AG04450 (cell line): ENCODE measurements at places on chromosomes 16 and 17.

- DNase-seq: no peak
These were observed 13.7 kb upstream of the AKAP10 start for GRCh38 chr17:19991252-19991885.

DNA sequence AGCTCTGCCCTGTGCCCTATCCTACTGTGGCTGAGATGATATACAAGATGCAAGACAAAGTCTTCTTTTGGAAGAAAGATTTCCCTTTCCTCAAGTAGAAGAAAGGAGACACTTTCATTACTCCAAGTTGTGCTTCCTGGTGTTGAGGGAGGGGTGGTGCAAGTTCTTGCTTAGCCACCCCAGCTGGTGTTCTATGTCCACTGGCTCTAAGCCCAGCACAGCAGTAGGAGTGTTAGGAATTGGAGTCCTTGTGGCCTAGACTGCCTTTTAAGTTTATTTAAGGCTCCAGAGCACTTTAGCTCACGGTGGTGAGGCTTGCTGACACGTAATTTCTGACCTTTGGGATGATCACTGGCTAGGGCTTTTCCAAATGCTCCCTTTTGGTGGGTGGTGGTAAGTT is 109.7 kb downstream of the KIF2B start:
- no peak for DNase-seq

- DNase-seq: no peak
These were observed 85.0 kb upstream of the RPL38 start for GRCh38 chr17:74118504-74118903.

DNA sequence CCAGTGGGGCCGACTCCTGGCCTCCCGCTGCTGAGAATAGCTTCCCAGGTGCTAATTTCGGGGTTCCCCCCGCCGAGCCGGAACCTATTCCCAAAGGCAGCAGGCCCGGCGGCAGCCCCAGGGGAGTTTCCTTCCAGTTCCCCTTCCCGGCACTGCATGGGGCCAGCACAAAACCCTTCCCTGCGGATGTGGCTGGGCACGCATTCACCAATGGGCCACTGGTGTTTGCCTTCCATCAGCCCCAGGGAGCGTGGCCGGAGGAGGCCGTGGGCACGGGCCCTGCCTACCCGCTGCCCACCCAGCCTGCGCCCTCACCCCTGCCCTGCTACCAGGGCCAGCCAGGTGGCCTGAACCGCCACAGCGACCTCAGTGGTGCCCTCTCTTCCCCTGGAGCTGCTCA is 24.9 kb upstream of the ZFPM1 start:
- no peak for DNase-seq

- DNase-seq: no peak
These were observed 167.1 kb upstream of the MAF start for GRCh38 chr16:79767421-79768275.

GRCh38 chr16:17374668-17375255 is 96.0 kb downstream of the XYLT1 start:
- no peak for DNase-seq

DNA sequence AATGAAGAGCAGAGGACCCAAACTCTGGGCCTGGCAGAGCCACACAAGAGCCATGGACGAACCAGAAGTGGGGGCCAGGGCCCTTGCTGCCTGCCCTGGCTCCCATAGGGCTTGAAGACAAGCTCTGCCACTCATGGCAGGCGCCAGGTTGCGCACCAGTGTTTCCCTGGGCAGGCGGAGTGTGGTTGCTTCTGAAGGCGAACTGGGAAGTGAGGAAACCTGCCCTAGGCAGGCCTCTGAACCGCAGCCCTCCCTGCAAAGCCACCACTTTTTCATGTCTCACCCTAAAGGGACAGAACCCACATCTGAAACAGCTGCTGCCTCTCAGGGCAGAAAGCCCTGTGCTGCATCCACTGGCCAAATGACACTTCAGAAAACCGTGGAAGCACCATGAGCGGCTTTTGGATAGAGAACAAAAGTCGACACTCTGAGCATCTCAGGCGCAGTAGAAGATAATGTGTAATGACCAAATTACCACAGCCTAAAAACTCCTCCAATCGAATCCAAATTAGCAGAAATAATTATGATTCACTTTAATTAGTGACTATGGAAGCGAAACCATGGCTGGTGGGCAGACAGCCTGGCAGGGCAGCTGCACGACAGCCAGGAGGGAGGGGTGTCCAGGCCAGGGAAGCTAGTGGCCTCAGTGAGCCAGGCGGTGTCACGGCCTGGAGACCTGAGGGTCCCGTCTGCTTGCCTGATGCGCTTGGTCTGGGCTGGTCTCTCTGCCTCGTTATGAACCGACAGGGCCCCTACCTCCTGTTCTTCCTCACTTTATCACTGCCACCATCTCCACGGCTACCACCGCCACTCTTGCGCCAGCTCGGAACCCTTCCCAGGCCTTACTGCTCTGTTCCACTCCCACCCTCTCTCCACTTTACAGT is 59.1 kb downstream of the PRMT7 start:
- no peak for DNase-seq

DNA sequence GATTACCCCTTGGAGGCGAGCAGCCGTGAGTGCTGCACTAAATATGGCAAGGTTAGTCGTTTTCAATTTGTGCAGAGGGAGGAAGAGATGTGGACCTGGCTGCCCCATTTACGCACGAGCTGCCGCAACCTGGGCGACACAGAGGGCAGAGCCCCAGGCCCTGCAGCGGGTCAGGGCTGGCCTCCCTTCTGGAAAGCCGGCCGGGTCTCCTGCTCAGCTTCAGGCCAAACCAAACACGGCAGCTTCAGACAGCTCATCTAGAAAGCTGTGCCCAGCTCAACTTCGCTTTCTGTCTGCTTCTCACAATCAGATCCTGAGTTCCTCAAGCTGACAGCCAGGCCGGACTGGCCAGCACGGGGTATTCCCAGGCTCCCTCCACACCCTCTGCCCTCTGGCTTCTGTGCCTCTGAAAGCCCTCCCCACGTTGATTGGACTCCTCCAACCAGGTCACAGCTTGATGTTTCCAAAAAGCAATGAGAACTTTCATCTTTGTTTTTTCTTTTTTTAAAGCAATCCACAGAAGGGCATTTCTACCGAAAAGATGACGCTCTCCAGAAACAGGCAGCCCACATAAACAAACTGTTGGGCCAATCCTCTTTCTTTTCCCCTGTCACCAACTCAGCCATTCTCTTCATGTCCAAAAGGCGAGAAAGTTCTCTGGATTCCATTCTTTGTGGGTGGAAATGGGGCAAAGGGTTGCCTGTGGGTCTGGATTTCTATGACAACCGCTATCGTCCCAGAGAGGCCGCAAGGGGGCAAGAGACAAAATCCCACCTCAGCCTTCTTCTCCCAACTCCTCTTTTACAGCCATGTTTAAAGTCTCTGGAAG is 189.0 kb downstream of the ZFHX3 start:
- DNase-seq: no peak

- no peak for DNase-seq
These were observed 3.7 kb upstream of the MRPL28 start for GRCh38 chr16:373848-374615.

- no peak for DNase-seq
These were observed 5.9 kb upstream of the MMD start for GRCh38 chr17:55427587-55427882.

DNA sequence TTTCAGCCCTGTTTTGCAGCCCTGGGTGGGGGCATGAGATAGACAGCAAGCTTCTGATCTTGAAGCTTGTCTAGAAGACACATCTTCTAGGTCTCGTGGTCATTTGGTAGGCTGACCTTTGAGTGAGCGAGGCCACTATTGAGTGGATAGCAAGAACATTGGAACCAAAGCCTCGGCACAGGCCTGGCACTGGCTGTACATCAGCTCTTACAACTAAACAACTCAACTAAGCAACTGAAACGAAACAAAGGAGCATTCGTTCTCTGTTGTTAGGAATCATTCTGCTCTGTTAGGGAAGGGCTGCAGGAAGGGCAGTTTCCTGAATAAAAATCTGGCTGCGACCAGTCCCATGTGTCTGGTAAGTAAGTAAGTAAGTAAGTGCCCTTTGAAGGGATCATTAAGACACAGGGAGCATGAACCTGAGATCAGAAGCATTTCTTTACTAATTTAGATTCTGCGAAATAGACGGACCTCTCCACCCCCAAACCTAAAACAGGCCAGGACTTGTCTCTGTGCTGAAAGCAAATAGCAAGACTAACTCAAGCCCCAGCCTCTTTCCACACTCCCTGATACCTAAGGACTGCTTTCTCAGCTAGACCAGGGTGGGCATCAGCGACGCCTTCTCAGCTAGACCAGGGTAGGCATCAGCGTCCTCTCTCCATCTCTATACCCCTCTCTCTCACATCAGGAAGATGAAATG is 22.7 kb downstream of the CYB561 start:
- no peak for DNase-seq

DNA sequence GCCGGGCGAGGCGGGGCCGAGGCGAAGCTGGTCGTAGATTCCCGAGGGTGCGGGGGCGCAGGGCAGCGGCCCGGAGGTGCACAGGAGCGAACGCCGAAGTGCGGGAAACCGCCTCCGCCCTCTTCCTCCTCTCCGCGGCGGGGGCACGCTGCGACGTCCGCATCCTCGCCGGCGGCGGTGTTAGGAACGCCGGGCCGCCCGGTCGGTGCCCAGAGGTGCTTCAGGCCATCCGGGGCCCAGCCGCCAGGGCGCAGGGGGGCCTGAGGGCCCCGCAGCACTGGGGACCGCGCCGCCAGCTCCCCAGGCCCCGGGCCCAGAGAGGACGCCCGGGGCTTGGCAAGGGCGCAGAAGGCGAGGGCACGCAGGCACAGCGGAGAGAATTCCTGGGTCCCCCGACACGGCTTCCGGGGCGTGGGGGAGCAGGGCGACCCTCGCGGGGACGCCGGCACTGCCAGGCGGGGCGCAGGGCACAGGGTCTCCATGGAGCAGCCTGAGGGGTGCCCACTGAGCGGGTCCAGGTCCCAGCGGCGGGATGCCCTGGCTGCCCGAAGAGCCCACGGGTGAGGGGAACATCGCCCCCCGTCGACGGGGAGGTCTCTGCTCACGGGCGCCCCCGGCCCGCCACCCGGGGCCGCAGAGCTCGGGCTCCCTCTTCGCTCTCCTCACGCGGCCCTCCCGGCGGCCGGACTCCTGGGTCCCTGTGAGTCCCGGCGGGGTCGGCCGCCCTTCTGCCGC is 576 bp downstream of the EPOP start:
- DNase-seq: no peak

GRCh38 chr16:10552998-10553491 is 27.4 kb downstream of the EMP2 start:
- no peak for DNase-seq

DNA sequence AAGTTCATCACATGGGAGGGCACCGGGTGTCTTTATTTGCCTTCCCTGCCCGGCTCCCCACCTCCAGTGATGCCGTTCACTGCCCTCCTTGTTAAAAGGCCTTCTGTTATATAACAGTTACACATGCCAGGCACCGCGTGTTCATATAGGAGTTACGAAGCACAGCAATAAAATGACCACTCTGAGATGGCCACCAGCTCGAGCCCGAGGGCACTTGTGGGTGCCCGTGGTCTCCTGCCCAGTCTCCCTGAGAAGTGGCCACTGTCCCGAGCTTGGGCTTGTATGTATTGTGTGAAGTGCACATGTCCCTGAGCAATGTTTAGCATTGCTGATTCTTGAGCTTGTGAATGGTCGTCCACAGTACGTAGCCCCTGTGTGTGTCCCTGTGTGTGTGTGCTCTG is 355.6 kb downstream of the SEC14L1 start:
- DNase-seq: no peak

GRCh38 chr17:70606086-70606485 is 436.8 kb downstream of the KCNJ2 start:
- DNase-seq: no peak

GRCh38 chr17:82063424-82064415 is 1.9 kb downstream of the DUS1L start:
- no peak for DNase-seq

GRCh38 chr17:40556884-40557414 is 8.3 kb downstream of the CCR7 start:
- no peak for DNase-seq

- DNase-seq: no peak
These were observed 175.9 kb upstream of the TNRC6C start for GRCh38 chr17:77782611-77783010.

DNA sequence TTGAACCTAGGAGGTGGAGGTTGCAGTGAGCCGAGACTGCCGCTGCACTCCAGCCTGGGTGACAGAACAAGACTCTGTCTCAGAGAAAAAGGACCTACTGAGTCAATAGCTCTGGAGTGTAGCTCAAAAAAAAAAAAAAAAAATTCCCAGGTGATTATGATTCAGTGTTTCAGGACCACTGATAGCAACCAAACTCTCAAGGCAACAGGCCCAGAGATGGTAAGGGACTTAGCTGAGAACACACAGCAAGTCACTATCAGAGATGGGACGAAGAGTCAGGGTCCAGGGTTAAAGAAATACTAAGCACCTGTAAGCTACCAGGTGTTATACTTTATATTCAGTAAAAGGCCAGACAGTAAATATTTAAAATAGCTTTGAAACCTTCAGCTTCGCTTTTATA is 335.3 kb downstream of the XYLT1 start:
- no peak for DNase-seq

- DNase-seq: no peak
These were observed 23.3 kb upstream of the TAC4 start for GRCh38 chr17:49871211-49871610.

DNA sequence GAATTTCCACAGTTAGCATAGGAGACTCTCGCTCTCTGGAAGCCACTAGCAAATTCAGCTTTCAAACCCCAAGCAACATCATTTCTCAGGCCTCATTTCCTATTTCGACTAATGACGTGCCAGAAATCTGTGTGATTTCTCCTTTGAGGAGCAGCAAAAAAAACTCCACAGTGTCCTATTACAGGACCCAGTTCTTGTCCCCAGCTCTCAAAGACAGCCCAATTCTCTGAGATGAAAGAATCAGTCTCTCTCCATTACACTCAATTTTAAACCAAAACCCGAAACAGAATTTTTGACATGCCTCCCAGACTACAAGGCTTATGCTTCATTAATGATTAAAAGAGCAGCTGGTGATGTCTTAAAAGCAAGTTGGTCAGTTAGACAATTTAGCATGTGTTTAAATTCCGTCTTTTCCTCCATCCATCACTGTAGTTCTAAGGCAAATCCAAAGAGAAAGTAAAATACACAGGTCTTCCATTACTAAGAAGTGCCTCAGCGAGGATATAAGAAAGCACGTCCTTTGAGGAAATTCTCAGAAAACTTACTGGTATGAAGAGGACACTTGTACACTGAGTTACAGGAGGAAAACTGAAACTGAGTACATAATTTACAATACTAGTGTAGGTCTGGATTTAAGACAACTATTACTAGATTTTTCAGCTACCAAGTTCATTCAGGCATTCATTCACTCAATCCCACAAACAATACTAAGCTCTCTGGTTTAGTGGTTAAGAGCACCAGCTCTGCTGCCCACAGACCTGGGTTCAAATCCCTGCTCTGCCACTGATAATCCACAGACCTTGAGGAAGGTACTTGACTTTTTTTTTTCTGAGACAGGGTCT is 12.5 kb downstream of the TOM1L2 start:
- no peak for DNase-seq

DNA sequence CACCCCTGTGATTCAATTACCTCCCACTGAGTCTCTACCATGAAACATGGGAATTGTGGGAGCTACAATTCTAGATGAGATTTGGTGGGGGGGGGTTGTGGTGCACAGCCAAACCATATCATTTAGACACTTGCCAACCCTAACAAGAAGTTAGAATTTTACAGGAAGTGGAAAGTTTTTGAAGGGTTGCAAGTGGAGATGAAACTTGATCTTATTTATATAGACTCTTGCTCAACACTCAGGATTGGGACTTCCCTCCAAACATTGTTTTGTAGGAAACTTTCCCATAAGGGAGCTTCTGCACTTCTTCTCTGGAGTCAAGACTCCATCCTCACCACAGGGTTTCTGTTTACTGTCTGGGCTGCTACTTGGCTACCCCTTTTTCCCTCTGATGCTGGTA is 266.7 kb upstream of the CDH11 start:
- DNase-seq: no peak
